ENCODE measurements at places on chromosomes 5 and 9.
A peak's percentile ranks its signal among the peaks of the same experiment; 100 is the strongest.

- DNase-seq: no peak
Observed at GRCh38 chr5:74295676-74296075, 344.9 kb downstream of the ENC1 start.

DNA sequence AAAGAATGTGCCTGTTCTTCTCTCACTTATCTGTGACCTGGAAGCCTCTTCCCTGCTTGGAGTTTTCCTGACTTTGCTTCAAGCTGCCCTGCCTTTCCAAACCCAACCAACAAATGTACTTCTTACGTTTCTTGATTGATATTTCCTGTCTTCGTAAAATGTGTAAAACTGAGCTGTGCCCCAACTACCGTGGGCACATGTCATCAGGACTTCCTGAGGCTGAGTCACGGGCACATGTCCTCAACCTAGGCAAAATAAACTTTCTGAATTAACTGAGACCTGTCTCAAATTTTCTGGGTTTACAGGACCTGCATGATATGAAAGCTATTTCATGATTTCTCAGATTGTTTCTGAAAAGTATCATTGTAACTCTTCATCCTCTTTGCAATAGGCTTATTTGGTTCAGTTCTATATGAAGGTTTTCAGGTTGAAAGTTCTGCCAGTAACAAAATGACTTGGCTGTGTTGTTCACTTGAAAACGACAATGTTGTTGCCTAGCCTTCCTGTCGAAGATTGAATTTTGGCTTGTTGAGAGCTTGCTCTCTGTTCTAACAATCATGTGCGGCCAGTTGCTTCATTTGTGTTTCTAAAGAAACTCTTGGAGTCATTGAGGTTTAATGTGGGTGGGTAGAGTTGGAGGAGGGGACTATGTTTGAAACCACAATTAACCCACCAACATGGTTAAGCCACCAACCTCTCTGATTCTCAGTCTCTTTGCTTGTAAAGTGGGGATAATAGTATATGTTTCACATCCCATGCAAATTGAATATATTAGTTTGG is 145.6 kb downstream of the FBXL7 start:
- DNase-seq: no peak

GRCh38 chr5:66231508-66231907 is 87.4 kb downstream of the SREK1 start:
- no peak for DNase-seq

DNA sequence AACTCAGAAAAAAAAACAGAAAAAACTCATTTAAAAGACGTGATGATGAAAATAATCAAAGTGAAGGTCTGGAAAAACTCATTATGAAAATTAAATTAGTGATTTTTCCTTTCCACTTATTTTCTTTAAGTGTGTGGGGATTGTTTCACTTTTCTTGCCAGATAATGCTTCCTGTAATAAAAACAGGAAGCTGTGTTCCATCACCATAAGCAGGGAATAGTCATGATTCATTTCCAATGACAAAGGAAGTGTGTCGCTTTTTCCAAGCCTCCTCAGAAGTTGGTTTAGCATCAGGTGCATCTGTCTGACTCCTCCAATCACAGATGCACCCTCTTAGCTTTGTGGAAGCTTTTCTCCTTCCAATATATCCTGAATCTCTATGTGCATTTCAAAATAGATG is 2068.7 kb downstream of the MAT2B start:
- no peak for DNase-seq

DNA sequence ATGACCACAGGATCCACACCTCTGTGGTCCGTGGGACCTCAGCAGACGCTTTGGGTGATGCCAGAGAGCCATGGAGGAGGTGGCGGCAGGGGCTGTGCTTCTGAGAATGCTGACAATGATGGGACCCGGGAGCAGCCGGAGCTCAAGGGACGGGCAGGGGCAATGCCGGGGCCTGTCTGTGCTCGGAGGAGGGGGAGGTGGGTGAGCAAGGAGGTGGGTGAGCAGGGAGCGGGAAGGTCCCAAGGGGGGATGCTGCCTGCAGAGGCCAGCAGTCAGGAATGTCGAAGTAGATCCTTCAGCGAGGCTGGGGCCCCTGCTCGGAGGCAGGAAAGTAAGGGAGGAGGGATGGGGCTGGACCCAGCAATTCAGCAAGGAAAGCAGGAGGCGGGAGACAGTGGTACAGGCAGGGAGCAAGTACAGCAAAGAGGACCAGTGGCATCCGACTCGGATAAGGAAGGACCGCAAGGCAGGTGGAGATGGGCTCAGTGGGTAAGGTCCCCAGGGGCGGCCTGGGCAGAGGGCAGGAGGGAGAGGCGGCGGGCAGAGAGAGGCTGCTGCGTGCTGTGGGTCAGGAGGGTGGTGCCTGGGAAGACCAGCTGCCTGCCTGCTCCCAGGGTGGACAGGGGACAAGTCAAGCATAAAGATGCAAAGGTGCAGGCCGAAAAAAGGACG is 49.0 kb downstream of the ADAMTS2 start:
- no peak for DNase-seq

DNA sequence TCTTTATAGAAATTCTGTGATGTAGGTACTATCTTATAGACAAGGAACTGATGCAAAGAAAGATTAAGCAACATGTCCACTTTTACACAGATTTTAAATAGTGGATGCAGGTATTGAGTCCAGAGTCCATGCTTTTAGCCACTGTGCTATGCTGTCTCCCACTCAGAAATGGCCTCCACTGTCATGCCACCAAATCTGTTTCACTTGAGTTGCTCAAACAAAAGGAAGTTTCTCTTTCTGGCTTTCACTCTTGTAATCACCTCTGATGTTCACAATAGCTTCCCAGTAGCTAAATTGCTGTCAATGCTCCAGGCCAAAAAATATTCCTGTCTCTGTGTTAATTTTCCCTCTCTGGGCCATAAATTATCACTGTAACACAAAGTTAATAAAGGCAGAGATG is 77.0 kb upstream of the RASA1 start:
- DNase-seq: no peak

DNA sequence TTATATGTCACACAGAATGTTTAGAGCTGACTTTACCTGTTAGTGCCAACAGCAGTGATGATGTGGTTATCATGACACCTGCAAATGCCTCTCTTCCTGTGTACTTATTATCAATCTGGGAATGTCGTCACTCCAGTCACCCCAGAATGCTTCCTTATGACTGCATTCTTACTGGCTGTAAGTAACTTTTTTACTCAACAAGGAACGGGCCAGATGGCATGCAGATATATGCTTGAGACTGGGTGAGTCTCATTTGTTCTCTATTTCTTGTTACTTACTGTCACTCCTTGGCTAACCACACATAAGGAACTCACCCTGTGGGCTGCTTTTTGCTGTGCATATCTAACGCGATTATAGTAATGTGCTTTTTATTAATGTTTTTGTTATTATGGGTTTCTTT is 385.5 kb upstream of the MEF2C start:
- DNase-seq: no peak

DNA sequence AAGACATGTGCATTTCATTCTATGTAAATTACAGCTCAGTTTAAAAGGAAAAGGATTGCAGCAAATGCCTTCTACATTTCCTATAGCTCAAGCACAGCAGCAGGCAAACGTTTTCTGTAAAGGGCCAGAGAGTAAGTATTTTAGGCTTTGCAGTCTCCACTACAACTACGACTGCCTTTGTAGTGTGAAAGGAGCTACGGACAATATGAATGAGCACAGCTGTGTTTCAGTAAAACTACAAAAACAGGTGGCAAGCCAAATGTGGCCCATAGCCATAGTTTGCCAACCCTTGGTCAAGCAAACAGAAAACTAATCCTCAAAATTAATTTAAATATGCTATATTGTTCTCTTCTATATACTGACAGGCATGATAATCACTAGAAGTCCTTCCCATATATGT is 7.2 kb downstream of the PTBP3 start:
- DNase-seq: no peak

DNA sequence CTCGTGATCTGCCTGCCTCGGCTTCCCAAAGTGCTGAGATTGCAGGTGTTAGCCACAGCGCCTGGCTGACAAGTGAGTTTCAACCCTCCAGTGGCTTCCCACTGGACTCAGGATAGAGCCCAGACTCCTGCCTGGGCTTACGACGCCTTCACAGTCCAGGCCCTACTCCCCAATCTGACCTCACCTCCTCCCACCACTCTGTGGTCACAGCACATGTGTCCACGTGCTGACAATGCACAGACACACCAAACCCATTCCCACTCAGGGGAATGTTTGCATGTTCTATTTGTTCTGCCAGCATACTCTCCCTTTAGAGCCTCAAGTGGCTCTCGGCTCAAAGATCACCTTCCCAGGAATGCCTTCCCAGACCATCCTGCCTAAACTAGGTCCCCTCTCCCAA is 31.1 kb upstream of the TRIM14 start:
- no peak for DNase-seq

DNA sequence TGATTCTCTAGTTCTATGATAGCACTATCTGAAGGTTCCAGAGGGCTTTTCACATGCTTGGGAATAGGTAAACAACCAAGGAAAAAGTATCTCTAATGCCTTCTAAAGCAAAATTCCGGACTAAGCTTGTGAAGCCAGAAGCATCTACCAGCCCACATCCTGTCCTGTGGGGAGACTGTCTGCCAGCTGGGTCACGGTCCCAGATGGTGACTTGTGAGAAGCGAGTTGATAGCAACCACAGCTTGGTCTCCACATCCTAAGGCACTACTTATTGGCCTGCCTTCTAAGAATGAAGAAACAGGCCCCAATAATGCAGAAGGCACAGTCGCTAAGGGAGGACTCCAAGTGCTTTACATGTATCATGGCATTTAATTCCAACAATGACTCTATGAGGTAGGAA is 184.1 kb upstream of the ADRA1B start:
- no peak for DNase-seq

DNA sequence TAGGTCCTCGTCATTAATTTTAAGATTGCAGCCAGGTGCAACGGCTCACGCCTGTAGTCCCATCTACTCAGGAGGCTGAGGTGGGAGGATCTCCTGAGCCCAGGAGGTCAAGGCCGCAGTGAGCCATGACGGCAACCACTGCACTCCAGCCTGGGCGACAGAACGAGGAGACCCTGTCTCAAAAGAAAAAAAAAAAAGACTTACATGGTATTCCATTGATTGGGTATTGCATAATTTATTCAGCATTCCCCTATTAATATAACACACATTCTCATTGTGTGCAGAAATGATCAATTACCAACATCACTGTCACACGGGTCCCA is 62.9 kb downstream of the DUSP1 start:
- DNase-seq: no peak

DNA sequence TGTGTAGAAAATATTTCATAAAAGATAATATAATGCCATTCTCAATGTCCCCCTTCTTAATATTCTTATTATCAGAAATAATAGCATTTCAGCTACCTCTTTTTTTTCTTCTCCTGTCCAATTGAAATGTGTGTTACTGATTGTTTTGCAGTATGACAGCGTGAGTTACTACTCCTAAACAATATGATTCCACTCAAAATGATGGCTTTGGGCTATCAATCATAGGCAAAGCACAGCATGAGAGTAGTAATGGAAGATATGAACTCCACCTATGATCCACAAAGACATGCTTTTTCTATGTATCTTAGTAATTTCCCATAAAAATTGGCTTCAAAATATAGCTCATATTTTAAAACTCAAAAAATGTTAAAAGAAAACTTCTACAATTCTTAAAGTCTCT is 867.3 kb upstream of the NUDT12 start:
- no peak for DNase-seq

DNA sequence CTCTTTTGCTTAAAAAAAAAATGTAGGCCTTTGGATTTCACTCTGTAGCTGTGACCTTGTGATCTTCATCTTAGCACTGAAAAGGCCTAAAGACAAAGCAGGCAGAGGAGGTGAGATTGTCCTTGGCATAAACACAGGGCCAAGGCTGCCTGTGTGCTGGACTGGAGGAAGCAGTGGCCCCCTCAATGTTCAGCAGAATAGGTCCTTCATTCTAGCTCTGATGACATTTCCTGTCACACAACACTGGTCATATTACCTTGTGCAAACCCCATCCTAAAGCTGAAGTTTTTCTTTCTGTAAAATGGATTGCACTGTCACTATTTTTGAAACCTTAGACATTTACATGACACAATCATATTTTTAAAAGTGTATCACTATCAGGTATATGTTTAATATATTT is 147.4 kb downstream of the INSYN2B start:
- DNase-seq: no peak

- no peak for DNase-seq
Observed at GRCh38 chr5:10913841-10914240, 152.8 kb upstream of the DAP start.

DNA sequence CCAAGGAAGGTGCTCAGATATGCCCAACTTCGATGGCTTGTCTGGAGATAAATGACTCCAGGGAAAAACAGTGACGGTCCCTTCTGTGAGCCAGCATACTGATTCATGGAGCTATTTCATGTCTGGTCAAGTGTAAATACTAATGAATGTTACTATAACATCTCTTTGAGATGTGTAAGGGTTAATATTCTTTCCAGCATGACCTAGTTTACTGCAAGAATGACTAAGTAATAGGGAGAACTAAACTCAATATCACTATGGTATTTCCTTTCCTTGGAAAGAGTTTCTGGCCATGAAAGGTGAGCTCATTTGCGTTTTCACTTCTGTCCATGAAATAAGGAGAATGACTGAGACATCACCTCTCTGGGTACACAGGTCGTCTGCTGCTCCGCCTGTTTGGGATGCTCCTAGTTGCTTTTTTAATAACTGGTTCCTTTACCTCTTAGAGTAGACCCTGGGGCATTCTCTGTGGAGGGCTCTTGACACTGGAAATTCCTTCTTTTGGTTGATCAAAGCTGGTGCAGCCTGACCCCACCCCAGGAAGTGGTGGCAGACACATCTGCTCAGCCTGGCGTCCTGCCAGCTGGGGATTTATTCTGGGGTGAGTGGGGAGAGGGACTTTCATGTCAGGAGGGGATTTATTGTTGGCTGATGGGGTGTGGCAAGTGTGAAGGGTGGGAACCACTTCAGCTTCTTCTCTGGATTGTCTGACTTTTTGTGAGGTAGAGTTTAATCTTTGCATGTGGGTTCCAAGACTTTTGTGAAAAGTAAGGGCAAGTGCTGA is 250.0 kb upstream of the MPDZ start:
- DNase-seq: peak; percentile 87

DNA sequence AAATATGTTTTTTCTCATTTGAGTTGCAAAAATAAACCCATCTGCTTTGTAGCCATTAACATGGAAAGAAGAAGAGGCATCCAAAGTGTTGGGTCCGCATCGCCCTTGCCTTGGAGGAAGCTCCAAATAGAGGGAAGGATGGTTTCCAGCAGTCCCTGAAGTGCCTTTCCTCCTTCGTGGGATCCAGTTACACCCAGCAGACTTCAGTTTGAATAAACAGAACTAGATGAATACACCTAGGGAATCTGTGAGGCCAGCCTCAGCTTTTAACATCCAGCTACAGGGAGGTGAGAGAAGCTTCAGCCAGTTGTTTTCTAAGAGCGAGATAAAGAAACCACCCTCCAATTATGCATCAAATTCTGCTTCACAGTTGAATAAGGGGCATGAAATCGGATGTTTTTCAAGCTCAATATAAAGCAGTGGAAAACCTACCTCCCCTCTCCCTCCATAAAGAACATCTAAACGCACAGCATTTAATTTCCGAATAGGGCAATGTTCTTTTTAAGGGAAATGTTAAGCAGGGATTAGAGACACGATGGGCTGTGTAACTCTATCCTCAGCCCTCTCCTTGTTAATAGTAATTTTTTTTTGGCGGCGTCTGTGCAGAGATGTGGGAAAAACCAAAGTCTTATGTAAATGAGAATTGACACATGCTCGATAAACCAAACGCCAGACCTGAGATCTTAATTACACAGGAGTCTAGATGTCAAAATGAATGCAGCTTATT is 264.7 kb downstream of the SLIT3 start:
- DNase-seq: no peak

Measured in NCI-H748 treated with DMSO at 0.1 percent for 48 hours (cell line).